Thoracic aorta (tissue), 2 donors: ENCODE measurements at places on chromosomes 16 and 17. TPM values are rescaled to one million over a fixed set of nuclear protein-coding genes. Genes with fewer than 3 reads are reported as not detected.

Gene CSH2
- total RNA-seq, result not detected

DNA sequence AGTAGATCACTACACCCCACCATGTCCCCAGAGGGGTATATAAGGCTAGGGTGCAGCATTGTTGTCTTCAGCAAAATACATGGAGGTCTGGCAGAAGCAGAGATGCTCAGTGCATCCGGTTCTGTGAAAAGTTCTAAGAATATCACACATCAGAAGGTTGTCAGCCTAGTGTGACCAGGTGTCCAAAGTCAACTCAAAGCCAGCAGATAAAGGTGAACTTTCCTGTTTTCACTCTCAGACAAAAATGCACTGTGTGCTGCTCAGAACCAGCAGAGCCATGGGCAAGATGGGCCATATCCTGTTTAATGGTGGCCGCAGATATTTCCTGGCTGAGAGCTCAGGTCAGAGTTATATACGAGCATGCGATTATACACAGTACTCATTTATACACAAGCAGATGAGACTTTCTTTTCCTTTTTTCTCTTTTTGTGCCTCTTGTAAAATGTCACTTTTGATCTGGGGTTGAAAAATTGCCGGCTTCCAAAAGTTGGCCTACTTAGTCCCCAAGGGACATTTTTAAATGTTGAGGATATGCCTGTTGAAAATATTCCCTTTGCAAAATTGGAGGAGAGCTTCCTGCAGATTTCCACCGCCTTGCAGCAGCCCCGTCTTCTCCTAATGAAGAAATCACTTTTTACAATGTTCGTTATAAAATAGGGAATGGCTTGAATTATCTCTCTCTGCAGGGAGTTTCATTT, 425.6 kb upstream of the SALL1 start:
- no peak for DNase-seq

DNA sequence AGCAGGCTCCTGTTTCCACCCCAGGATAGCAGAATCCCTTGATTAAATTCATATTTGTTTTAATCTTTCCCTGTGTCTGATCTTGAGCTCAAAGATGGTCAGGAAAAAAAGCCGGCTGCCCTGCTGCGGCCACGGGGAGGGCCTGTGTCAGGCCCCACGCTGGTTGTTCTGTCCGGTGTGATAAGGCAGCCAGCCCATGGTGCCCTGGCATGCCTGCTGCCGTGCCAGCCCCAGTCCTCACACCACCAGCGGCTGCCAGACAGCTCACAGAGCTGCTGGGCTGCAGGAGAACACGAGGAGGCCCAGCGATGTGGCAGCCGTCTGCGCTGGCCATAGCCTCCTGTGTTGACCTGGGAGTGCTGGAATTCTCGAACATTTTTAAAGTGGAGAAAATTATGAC, 34.7 kb upstream of the BRD7 start:
- no peak for DNase-seq

DNA sequence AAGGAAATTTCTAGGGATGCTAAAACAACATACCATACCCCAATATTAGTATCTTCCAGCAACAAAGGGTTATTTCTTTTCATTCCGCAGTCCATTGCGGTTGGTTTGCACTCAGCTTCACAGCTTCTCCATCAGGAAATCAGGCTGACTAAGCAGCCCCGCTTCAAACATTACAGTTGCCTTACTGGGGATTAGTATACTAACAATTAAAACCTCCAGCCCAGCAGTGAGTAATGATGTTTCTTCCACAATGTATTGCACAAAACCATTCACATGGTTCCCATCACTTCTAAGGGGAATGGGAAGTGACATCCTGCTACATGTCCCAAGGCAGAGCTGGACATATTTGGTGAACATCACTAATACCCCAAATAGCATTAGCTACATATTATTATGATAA, 1384.9 kb downstream of the CDH8 start:
- no peak for DNase-seq
